ENCODE measurements at places on chromosomes 16 and 17.
A peak's percentile ranks its signal among the peaks of the same experiment; 100 is the strongest.

- no peak for DNase-seq
Measured at GRCh38 chr16:1163567-1164055, 10.7 kb downstream of the CACNA1H start.

DNA sequence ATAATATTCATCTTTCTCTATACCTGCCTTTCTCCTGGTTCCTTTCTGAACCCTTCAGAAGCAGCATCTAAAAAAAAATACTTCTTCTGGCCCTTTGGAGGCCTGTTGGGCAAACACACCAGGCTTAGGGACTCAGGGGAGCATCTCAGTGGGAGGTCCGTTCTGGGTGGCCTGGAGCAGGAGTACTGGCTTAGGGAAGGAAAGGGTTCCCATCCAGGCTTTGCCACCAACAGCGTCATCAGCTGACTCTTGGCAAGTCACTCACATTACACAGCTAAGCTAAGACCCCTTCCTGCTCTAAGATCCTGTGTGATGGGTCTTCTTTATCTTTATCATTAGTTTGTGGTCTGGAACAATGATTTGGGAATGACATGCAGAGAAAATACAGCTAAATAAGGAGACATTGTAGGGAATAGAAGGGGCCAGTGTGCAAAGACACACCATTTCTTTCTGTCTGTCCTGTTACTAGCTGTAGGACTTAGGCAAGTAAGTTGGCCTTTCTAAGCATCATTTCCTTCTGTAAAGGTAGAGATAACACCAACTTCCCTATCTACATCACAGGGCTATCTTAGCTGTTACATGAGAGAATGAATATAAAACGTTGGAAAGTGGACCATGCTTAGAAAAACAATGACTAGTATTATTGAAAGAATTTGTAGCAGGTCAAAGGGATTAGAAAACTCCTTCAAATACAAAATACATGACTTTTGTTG is 9.9 kb downstream of the PCTP start:
- no peak for DNase-seq

DNA sequence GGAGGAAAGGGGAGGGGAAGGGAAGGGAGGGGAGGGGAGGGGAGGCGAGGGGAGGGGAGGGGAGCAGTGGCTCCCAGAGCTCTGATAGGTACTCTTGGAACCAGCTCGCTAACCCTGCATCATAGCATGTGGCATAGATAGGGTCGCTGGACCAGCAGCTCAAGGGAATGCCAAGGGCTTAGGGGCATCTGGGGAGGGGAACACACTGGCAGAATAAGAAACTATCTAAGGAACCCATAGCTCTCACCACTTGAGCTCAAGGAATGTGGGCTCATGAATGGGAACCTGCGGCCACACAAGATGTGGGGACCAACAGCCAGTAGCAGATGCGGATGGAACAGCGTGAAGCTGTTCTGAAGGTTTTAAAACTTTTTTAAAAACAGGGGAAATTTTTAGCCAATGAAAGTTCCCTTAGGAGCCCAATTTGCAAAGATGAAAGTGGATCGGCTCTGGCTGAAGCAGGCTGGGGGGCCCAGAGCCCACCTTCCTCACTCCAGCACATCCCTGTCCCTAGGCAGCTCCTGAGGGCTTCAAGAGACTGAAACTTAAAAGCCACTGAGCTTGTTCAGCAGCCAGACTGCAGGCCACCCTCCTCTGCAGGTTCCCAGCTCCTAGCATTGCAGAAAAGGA is 46.9 kb downstream of the PIMREG start:
- DNase-seq = no peak

GRCh38 chr17:82050152-82050760 is 1.4 kb downstream of the RFNG start:
- no peak for DNase-seq

DNA sequence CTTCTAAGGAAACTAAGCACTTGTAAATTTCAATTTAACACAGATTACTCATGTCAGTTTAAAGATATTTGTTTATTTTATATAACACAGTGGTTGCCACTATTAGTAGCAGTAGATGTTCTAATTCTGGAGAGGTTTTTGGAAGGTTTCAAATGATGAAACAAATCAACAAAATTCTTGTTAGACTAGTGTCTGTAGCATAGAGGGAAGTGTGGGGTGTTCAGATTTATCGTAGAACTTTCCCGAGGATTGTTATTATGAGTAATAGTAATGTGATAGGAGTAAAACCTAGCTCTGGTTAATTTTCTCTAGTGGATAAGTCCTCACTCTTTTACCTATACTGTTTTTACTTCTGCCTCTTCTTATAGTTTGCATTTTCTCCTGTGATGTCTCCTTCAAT is 6.3 kb downstream of the GAN start:
- DNase-seq = no peak

- DNase-seq = no peak
Measured at GRCh38 chr17:48453447-48453846, 23.4 kb upstream of the SKAP1 start.

- DNase-seq = peak; percentile 48
Measured at GRCh38 chr17:49227436-49228261, 2.9 kb downstream of the PHOSPHO1 start.

DNA sequence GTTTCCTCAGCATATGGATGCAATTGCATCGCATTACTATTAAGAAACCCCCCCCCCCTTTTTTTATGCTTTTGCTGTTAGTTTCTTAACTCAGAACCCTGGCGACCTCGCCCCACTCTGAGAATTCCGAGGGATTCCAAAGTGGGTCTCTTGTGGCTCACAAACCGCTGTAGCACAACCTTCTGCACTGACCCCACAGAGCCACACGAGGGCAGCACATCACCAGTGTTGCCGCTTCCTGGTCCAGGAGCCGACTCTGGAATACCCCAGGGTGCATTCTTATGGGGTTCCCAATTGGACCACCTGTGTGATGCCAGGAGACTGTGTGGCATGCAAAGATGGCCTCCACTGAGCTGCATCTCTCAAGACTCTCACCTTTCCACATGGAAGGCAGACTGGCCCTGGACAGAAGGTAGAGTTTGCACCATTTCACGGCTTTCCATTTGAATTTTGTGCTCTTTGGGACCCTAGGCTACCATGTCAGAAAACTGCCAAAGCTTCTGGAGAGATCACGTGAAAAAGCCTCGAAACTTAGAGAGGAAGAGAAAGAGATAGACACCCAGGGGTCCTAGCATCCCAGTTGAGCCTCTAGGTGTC is 432.7 kb upstream of the ASIC2 start:
- peak; percentile 25 for DNase-seq

GRCh38 chr17:73027130-73027741 is 65.3 kb downstream of the SLC39A11 start:
- no peak for DNase-seq

GRCh38 chr16:84751947-84752346 is 52.1 kb downstream of the USP10 start:
- no peak for DNase-seq

GRCh38 chr17:44977065-44977464 is 9.0 kb upstream of the C1QL1 start:
- no peak for DNase-seq

DNA sequence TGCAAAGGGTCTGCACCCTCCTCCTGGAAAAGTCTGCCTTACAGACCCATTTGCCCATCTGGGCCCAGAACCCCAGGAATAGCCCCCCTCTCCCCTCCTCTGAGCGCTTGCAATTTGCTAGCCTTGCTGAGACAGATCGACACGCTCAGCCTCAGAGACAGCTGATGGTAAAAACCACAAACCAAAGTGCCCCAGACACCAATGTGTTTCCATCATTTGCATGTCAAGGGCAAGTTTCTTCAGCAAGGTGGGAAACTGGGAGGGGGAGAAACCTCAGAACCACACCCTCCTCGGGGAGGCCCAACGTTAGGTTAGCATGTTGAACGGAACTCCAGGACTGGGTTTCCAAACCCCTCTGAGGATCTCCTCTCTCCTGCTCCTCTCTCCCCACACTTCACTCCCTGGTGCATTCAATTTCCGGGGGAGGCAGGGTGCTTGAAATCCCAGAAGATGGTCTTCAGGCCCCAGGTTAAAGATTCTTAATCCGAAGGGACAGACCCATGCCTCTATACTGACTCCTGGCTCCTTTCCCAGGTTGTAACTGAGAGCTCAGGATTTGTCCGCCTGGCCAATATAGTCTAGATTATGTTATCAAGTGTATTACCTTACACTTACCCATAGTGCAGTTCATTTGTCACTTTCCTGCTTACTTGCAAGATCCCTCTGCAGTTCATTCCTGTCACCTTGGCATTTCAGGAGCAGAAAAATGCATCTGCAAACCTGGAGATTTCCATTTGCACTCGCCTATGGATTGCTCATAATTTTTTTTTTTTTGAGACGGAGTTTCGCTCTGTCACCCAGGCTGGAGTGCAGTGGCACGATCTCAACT is 1.3 kb upstream of the CUEDC1 start:
- no peak for DNase-seq

DNA sequence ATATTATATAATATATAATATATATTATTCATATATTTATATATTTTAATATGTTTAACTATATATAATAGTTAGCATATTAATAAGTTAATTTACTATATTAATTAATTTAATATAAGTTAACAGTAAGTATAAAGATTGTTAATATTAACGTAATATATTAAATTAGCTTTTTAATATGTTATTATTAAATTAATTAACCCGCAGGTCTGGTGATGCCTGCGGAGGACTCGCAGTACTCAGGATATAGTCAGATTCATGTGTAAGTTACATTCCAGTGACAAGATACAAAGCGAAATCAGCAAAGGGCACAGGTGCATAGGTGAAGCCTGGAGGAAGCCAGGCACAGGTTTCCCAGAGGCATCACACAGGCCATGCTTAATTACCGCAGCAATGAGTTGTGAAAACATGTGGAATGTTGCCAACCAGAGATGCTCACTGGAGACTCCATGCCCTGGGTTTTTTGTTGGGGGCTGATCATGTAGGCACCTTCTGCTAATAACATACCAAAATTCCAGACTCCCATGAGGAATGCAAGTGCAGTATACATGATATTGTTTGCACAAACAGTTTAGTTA is 130.4 kb upstream of the MPHOSPH6 start:
- DNase-seq = no peak

DNA sequence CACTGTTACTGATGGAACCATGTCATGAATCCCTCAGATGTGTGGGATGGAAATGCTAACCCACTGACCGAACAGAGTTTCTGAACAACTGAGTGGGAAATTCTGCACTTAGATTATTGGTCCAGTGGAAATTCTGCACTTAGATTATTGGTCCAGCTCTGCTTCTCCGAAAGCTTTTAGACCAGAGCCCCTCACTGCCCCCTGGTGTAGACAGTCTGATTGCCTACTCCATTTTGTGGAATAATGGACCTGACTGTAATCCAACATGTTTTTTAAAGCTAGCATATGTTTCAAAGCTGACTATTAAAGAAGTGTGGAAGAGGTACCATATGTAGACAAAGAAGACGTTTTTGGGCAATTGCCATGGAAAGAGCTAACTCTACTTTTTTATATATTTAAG is 50.3 kb upstream of the TBX2 start:
- no peak for DNase-seq

DNA sequence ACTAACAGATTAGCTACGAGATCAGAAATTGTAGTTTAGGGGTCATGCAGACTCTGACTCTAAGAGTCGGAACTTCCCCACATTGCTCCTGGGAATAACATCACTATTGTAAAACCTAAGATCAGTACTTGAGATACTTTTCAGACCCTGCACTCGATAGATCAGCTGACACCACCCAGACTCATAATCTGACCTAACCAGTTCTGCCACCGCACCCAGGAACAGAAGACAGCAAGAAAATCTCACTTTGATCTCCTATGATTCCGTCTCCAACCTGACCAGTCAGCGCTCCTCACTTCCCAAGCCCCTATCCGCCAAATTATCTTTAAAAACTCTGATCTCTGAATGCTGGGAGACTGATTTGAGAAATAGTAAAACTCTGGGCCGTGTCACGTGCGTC is 27.2 kb upstream of the ASGR2 start:
- DNase-seq = no peak

- DNase-seq = no peak
Measured at GRCh38 chr17:16948587-16949376, 23.1 kb downstream of the TNFRSF13B start.

GRCh38 chr16:2532494-2533141 is 1.4 kb upstream of the CEMP1 start:
- DNase-seq = peak; percentile 40

- DNase-seq = no peak
Measured at GRCh38 chr17:1494203-1494602, 1.7 kb upstream of the MYO1C start.

- DNase-seq = no peak
Measured at GRCh38 chr16:58850678-58851020, 116.5 kb upstream of the GOT2 start.

DNA sequence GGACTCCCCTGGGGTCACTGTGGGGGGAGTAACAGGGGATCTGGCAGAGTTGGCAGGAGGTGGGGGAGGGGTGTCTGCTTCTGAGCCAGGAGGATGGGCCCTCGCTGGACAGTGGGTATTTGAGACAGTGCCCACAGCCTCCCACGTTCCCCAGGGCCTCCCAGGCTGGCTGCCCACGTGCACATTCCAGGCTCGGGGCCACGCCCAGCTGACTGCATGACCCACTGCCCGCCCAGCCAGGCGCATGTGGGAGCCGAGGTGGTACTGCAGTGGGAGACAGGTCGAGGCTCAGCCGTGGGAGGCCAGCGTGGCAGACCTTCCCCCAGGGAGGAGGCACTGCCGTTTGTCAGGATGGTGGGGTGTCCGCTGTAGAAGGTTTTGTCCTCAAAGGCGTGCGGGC is 38.8 kb downstream of the BAHCC1 start:
- DNase-seq = no peak

DNA sequence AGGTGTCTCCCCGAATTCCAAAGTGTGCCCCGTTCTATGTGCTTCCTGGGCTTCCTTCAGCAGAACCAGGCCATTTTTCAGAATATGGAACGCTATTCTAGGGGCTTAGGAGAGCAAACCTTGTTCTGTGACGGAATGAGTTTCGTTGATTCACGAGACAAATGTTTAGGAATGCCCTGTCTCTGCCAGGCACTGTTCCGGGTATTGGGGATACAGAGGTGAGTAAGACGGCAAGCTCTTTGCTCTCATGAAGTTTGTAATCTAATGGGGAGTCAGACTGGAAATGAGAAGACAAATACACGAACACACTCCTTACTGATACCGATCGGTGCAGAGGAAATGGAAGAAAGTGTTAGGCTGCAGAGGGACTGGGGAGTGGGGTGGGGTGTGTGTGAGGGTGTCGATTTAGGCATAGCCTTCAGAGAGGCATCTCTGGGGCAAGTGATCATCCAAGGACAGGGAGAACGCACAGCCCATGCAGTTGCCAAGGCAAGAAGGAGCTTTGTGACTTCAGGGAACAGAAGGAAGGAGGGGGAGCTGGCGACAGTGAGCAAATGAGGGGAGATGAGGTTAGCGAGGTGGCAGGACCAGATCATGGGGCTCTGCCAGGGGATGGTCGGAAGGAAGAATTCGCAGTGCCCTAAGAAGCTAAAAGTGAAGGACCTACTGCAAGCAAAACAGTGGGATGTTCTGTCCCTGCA is 189.6 kb downstream of the MSI2 start:
- no peak for DNase-seq

- DNase-seq = no peak
Measured at GRCh38 chr16:84704253-84704652, 4.5 kb downstream of the USP10 start.
